ENCODE measurements at places on chromosomes 1 and 21.

GRCh38 chr1:168980656-168981055 is 125.8 kb upstream of the ATP1B1 start:
- DNase-seq, result no peak

GRCh38 chr1:73029571-73029970 is 747.2 kb upstream of the NEGR1 start:
- no peak for DNase-seq

GRCh38 chr1:198858033-198858432 is 219.2 kb downstream of the PTPRC start:
- DNase-seq, result no peak

DNA sequence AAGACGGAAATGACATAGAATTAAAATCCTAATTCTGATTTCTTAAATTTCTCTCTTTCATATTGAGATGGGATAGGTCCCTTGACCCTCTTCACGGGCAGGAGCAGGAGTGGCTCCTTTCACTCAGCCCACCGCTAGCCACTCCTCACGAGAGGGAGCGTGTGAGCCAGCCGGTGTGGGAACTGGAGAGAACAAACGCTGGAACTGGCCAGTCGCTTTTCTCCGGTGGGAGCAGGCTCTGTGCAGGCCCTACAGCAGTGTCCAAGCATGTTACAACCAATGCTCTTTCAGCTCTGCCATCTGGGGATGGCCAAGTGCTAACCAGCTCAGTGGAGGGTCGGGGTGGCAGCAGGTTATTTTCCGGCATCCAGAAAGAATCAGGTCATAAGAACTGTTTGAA is 815.5 kb upstream of the ADGRL4 start:
- no peak for DNase-seq

DNA sequence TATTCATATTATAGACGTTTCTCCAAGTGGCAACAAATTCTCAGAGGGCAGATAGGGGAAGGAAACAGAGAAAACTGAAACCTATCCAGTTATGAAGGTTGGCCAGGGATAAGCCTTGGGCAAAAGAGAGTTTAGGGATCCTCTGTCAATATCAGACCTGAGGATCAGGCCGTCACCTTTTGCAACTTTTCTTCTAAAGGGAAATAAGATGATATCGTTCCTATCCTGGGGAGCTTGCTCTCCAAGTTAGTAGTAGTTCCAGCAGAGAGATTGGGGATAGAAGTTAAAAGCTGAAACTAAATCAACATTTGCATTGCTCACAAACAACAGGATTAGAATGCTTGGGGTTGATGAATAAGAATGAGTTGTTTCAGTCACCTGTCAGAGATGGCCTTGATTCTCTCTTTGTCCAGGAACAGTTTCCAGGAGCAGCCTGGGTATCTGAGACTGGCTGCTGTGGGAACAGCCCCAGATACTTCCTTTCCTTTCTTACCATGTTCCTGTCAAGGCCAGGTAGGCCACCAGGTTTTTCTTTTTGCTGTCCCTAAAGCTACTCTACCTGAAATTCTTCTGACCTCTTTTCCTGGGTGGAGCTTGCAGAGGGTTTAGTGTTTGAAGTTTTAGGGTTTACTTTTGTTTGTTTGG is 2.5 kb downstream of the RIIAD1 start:
- no peak for DNase-seq

DNA sequence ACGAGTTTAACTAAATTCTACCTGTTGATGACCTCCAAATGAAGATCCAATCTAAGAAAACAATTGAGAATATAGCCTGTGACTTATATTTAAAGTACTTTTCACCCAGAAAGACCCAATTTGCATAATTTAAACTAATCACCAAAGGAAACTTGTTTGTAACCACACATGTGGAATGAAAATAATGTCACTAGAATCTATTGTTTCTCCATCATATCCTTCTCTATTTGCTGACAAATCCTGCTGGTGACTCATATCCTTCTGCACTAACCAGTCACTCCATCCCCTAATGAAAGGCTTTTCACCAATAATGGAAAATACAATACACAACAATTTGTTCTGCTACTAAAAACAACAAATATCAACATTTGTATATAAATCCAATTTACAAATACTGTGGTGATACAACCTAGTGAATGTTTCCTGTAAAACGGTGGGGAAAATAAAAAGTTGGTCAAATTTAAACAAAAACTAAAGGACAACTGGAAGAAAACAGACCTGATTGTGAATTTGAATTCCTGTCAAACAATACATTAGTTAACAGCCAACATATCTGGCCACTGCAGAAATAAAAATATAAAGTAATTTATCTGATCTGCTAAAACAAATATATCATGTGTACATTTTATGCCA is 6.5 kb downstream of the PTP4A2 start:
- no peak for DNase-seq

DNA sequence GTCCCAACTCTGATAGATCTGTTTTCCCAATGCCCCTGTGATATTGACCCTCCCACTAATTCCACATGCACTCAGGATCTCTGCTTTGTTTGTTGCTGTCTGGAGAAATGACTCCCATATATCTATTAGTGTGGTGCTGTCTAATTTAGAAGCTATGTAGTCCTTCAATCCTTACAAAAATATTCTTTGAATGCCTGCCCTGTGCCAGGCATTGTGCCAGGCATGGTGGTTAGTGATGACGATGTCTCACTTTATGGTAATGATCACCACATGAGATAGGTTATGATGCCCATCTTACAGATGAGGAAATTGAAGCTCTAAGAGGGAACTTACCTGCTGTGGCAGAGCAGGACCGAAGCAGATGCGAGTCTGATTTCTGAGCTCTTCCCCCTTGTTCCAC is 12.9 kb downstream of the MYOG start:
- no peak for DNase-seq

DNA sequence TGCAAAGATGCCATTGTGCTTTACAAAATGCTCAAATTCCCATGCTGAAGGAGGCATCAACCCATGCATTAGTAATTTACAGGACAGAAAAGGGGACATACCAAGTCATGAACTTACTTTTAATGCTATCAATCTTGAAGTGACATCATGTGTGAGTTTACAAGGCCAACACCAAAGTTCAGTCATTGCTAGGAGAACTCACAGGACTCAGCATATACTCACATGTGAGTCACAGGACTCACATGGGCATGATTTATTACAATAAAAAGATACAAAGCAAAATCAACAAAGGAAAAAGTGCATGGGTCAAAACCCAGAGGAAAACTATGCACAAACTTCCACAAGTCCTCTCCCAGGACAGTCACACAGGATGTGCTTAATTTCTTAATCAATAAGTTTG is 1656.0 kb downstream of the MRPL39 start:
- no peak for DNase-seq

DNA sequence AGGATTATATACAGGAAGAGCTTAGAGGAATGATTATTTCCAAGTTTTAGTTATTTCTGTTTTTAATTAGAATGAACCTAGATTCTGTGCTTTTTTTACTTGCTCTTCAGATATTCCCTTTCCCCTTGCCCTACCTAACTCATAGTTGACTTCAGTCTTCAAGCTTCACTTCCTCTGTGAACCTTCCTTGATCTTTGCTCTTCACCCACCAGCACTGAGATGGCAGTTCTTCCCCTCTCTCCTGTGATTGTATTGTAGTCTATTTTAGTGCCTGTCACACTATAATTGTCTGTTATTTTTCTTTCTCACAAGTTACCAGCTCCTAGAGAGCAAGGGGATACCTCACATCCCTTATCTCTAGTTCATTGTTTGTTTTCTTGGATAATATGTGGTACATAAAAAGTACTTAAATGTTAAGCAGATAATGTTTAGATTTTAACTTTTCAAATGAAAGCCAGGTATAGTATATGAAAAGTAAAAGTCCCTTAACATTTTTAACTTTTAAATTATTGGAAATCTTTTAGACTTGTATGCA is 33.2 kb downstream of the KCTD3 start:
- no peak for DNase-seq

DNA sequence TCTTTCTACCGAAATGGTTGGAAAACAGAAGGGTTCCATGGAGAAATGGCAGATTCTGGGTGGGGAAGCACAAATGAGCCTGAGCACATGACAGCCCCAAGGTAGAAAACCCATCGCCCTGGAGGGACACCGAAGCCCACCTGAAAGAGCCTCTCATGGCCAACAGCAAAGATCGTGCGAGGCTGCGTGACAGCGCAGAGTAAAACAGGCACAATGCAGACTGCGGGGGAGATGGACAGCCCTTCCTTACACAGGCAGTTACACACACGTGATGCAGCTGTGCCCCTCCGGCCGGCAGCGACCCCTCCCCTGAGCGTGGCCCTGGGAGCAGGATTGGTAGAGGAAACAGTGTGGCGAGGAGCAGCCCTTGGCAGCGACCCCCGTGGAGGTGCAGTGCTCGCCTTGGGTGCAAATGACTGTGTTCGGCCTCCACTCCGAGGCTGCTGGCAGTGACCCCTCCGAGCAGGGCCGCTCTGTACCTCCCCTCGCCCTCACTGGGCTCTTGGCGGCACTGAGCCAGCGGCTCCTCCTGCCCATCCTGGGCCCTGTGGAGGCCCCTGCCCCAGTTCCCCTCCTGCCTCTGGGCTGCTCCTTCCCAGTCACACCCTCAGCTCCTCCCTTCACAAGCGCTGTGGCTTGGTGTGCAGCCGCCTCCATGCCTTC is 120.9 kb upstream of the COL6A1 start:
- DNase-seq, result no peak

- DNase-seq, result no peak
Measured at GRCh38 chr1:217867446-217867995, 236.4 kb downstream of the SPATA17 start.

GRCh38 chr1:229640455-229640854 is 14.4 kb downstream of the URB2 start:
- no peak for DNase-seq

DNA sequence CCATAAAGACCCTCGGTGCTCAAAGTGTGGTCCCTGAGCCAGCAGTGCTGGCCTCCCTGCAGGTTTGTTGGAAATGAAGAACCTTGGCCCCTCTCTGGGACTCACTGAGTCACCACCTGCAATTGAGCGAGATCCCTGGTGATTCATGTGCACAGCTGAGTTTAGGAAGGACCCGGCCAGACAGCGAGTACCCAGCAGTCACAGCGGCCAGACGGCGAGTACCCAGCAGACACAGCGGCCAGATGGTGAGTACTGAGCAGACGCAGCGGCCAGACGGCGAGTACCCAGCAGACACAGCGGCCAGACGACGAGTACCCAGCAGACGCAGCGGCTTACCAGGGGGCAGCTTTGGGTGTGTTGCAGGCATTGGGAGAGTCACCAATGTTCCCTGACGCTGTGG is 123.8 kb downstream of the PRDM16 start:
- no peak for DNase-seq

DNA sequence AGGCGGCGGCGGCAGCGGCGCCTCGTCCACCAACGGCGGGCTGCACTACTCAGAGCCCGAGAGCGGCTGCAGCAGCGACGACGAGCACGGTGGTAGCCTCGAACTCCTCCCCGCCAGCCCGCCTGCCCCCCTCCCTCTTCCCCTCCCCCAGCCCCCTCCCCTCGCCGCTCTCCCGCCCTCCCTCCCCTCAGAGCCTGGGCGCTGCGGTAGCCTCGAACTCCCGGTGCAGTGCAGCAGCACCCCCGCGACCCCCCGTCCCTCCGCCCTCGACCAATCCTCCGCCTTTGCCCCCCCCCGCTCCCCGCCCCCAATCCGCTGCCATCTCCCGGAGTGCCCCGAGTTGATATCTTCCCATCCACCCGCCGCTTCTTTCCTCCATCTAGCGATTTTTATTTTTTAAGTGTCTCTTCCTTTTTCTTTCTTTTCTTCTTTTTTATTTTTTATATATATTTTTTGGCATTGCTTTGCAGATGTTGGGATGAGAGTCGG is 516 bp downstream of the RCOR3 start:
- no peak for DNase-seq

- DNase-seq, result no peak
Measured at GRCh38 chr21:39003982-39004633, 179.1 kb downstream of the PSMG1 start.

GRCh38 chr1:22107126-22107525 is 35.8 kb downstream of the WNT4 start:
- DNase-seq, result no peak

GRCh38 chr21:46160907-46161632 is 5.7 kb upstream of the FTCD start:
- no peak for DNase-seq

DNA sequence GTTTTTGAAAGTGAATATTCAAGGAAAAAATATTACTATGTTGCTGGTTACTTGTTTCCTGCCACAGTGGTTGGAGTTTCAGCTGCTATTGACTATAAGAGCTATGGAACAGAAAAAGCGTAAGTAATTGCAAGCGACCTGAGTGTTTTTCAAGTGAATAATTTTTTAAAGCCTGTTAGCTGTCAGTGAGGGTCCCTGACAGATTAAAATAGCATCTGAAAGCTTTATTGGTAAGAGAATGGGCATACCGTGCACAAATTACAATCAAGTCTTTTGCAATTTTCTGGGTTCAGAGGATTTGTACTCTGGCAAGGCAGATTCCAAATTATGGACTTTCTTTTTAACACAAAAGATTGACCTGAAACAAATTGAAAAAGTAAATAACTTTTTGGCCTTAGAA is 169.7 kb downstream of the ADGRL2 start:
- DNase-seq, result no peak

GRCh38 chr1:193448682-193449461 is 262.5 kb upstream of the B3GALT2 start:
- DNase-seq, result no peak

DNA sequence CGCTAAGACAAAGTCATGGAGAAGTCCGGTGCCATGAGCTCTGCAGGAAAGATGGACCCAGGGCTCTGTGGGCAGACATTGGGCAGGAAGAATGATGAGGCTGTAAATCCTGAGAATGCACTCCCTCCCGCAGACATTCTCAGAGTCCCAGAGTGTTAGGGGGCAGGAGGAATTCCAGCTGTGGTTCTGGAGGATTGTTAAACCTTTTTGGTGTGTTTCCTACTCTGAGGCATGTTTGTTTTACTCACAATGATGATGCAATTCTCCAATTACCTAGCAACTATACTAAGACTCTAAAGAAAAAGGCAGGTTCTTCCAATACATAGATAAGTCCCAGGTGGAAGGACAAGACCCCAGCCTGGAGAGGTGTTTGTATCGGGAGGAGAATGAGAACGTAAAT is 2.8 kb upstream of the CAPN9 start:
- DNase-seq, result no peak

DNA sequence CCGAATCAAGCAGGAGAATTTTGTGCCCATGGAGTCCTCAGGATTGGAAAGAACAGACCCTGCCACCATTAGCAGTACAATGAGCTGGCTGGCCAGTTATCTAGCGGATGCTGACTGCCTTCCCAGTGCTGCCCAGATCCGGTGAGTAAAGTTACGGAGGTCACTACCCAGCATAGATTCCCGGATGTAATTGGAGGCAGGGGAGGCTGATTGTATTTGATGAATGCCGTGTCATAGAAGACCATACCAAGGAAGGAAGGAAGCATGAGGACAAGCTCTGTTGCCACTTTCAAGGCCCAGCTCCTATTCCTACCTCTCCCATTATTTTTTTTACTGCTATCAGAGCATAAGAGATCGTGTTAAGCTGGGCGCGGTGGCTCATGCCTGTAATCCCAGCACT is 26.2 kb upstream of the VAMP3 start:
- DNase-seq, result no peak

All from GM12892 (cell line).